Central memory CD4-positive, alpha-beta T cell (primary cell): ENCODE measurements at places on chromosomes 5 and 9.

DNA sequence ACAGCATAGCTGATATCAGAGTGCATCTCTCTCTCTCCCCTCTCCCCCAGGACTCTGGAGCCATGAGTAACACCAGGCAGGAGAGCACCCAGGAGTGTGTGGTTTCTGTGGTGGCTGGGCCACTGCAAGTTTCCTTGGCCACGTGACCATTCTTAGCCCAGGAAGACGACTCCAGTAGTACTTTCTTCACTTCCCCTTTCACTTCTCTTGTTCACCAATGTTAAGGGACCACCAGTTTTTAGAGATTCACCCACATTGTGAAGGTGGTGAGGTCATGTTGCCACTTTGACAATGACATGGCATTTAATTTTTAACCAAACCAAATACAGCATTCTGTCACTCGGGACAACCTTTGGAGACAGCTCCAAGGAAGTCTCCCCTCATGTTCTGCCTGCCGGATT lies 17.9 kb upstream of the DAPK1 start:
- no peak for DNase-seq

DNA sequence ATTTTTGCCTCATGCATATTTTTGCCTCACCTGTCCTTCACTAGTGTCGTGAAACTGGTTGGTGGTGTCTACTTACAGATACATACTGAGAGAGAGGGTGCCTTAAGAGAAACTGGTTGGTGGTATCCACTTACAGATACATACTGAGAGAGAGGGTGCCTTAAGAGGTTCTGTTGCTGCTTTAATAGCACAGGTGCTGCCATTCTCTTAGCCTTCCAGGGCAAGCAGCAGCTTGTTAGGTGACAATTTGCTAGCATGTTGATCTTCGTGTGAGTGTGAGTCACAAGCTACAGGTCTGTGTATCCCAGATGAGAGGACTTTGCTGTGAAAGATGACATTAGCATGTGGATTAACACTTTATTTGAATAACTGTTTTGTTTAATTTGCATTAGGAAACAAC lies 1.4 kb downstream of the PTTG1 start:
- DNase-seq: no peak

GRCh38 chr5:123916345-123917121 lies 404.6 kb downstream of the CSNK1G3 start:
- DNase-seq: no peak

GRCh38 chr5:141510850-141511601 lies 22.1 kb downstream of the PCDHGC5 start:
- DNase-seq: no peak

DNA sequence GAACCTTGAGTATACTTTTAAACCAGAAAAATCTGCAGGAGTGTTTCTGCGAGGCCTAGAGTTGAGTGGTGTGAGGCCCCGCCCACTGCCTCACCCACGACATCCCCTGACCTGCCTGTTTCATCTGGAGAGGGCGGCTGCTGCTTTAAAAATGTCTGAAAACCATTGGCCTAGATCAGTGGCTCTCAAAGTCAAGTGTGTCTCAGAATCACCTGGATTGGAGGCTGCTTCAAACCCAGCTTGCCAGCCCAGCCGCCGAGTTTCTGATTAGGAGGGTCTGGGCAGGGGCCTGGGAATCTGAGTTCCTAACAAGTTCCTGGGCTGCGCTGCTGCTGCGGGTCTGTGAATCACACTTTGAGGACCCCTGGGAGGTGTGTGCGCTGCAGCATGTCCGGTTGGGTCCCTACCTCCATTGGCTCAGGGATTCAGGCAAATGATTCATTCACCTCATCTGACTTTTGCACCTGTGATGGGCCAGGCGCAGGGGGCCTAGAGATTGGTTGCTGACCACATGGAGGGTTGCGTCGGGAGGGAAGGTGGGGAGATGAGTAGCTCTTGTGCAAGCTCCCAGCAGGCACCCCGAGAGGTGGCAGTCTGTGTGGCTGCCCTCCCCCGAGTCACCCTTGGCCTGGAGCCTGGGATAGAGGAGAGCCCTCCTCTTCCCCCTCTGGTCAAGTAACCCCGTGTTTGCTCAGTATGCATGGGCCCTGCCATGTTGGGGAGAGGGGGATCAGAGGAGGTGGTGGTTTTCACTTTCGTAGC lies 27.6 kb upstream of the HMCN2 start:
- DNase-seq: no peak

- no peak for DNase-seq
Observed at GRCh38 chr9:70079417-70080037, 35.9 kb downstream of the MAMDC2 start.

- DNase-seq: no peak
Observed at GRCh38 chr9:34630402-34631154, 1.7 kb upstream of the ARID3C start.

- DNase-seq: no peak
Observed at GRCh38 chr9:96459268-96460007, 9.5 kb downstream of the HABP4 start.

- DNase-seq: no peak
Observed at GRCh38 chr5:33102551-33102950, 338.2 kb upstream of the TARS1 start.

DNA sequence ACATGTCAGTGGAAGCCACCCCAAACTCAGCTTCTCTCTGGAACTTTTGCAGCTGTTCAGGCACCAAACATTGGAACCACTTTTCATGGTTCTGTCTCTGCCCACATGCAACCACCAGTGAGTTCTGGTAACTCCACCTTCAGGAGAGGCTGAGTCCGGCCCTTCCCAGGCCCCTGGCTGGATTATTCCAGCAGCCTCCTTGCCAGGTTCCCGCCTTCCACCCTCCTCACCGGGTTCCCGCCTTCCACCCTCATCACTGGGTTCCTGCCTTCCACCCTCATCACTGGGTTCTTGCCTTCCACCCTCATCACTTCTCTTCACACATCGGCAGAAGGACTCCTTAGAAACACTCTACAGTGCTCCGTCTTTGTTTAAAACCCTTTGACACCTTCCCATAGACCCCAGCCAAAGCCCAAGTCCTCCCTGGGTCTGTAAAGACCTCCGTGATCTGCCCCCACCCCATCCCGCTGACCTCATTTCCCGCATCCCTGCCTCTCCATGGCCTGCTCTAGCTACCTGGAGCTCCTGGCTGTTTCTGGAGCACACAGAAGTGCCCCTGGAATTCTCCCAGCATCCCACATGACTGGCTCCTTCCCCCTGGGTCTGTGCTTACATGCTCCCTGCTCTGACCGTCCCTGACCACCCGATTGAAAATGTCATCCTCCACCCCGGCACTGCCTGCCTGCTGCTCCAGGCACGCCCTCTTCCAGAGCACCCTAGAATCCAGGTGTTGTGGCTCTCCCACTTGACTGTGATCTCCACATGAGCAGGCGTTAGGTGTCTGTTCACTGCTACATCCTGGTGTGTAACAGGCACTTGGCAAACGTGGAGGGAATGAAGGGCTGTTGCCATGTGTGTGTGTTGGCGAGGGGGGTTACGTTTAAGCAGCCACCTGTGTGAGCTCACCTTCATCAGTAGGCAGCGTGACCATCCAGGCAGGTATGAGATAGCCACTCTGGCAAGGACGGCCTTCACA lies 17.7 kb downstream of the ROPN1L start:
- DNase-seq: no peak

DNA sequence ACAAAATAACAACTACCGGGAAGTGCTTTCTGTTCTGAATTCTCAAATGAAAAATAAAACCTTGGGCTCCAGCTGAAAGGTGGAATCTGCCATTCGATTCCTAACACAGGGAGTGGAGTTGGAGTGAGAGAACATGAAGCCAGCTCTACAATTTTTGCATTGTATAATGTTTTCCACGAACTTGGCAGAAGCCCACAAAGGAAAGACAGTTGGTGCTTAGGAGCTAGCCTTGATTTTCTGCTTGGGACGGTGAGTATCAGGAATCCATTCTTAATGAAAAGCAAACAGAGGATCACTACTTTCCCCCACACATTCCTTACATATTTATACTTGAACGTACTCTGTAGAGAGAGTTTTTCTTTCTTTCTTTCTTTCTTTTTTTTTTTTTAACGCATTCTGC lies 74.2 kb upstream of the FBXL7 start:
- DNase-seq: no peak

- no peak for DNase-seq
Observed at GRCh38 chr5:42837601-42838000, 25.9 kb upstream of the SELENOP start.

GRCh38 chr5:81207009-81207408 lies 26.1 kb upstream of the CKMT2 start:
- no peak for DNase-seq

- DNase-seq: no peak
Observed at GRCh38 chr5:31273161-31273560, 79.7 kb downstream of the CDH6 start.

GRCh38 chr9:131385296-131385695 lies 8.6 kb upstream of the PRRC2B start:
- DNase-seq: no peak

DNA sequence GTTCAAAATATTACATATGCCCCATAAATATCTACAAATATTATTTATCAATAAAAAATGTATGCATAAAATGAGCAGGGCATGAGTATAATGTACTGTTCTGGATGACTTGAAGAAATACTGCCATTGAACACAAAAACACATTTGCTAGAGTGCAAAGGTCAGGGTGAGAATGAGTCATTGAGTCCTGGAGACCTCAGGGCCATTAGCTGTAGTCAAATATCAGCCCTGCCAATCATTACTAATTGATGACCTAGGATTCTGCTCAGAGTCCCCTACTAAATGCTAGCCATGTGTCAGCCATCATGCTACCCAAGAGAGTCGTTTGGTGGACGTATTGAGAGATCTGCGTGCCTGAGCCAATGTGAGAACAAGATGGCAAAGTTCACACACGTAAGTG lies 80.3 kb upstream of the FAM169A start:
- no peak for DNase-seq

DNA sequence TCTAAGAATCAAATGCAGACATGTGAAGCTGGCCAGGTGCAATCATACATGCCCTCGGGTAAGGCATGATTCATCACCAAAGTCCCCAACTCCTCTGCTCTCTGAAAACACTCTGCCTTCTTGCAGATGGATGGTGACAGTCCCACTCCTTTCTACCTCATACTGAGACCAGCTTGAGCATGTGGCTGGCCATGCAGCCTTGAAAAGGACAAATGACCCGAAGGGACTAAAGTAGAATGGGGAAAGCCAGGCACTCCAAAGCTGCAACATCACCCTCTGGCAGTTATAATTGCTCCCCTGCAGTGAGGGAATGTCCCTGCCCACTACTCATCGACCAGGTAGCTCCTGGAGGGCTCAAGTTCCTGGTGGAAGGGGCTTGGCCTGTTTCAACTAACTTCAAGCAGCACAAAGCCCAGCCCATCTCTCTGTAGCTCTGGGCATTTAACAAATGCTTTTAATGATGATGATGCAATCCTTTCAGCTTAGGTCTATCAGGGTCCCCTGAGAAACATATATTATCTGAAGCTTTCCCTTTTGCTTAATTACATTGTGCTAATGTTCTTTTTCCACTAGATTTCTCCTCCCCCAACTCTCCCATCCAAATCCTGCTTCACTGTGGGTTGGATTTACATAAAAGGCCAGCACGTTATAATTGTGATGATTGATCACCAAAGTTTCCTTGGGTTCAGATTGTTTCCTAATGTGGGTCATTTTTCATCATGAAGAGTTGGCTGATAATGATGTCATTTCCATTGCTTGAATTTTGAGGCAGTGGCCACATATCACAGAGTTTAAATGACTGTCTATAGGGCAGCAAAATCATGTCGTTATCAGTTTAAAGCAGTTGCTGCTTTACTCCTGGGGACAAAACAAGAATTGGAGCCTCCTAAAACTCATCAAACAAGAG lies 436.5 kb upstream of the SLC30A5 start:
- no peak for DNase-seq

DNA sequence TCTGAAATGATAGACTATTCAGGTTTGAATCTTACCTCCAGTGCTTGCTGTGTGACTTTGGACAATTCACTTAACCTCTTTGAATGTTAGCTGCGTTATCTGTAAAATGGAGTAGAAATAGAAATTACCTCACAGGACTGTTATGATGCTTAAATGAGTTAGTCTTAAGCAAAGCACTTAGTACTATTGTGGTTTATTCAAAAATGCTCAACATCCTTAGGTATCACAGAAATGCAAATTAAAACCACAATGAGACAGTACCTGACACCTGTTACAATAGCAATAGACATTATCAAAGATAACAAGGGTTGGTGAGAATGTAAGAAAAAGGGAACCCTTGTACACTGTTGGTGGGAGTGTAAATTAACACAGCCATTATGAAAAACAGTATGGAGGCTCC lies 77.6 kb upstream of the FREM1 start:
- no peak for DNase-seq

DNA sequence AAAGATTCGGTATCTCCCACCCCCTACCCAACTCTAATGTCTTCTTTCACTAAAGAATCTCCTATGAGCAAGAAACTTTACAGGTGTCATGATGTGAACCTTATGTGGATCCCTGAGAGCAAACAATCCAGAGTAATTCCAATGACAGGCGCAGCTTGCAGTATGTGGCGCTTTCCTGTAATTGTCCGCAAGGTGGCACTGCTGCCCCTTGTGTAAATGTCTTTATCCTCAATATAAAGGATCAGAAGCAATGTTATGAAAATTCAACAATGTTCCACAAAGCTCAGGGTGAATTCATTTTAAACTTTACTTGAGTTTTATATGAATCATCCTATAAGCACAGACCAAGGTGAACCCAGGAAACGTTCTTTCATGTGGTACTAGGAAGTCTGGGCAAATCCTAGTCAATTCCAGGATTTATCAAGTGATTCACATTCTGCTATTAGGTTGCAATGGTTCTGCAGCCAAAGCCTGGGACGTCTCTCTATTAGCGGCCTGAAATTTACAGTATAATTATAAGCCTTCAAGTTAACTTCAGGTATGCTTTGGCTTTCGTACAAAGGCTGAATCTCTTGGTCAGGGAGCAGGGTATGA lies 113.7 kb downstream of the TRPM6 start:
- DNase-seq: peak; percentile 58

GRCh38 chr5:9932770-9933169 lies 302.6 kb upstream of the TAS2R1 start:
- no peak for DNase-seq

DNA sequence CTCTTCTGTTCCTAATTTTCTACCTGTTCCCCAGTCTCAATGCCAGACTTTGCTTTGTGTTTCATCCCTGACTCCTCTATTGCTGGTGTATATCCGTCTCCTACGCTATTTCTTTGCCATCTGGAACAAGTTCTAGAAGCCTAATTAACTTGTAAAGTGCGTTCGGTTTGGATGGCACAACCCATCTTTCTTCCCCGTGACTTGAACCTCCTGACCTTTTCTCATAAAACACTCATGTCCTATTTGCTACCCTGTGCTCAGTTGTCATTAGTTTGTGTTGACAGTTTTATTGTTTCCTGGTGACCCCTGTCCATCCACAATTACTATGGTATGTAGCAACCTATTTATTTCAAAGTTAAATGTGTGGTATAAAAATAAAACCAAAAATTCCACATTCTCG lies 323.5 kb downstream of the TLE4 start:
- DNase-seq: no peak

DNA sequence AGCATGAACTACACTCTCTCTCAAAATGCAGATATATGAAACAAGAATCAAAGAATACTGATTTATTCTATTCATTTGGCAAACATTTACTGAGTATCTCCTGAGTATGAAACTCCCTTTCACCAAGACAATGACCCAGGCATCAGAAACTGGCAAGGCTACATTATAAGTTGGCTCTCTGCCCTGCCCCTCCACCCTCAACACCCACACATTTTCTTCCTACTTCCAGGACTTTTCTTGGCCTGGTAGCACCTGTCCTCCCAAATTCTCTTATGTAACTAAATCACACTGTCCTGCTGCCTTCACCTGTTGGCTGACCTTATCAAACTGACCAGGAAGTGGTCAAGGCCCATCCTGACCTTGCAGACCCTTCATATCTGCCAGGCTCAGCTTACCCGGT lies 3.5 kb downstream of the RASEF start:
- DNase-seq: no peak

GRCh38 chr5:30891660-30892059 lies 301.8 kb upstream of the CDH6 start:
- no peak for DNase-seq
